ENCODE measurements at places on chromosomes 2 and 18.

DNA sequence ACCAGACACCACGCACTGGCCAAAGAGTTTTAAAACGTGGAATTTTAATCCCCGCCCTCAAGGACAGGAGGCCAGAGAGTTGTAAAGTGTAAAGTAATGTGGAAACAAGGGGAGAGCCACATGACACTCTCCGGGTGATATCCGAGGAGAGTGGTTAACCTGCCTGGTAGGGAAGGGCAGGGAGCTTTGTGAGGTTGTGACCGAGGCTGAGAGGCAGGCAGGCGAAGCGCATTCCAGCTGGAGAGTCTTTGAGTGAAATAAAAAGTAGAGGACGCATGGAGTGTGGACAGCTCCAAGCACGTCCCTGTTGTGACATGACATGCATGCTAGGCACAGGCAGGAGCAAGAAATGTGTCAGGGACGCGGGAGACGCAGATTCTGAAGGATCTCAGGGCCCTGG is 539.5 kb downstream of the RNF144A start:
- no peak for DNase-seq

GRCh38 chr18:617970-618504 is 21.2 kb downstream of the CLUL1 start:
- no peak for DNase-seq

- no peak for DNase-seq
These were observed 43.1 kb upstream of the TEX51 start for GRCh38 chr2:126855606-126856005.

- DNase-seq = no peak
These were observed 202.8 kb upstream of the RND3 start for GRCh38 chr2:150690261-150690660.

- DNase-seq = no peak
These were observed 36.3 kb downstream of the RTN4 start for GRCh38 chr2:55013936-55014335.

- no peak for DNase-seq
These were observed 697 bp downstream of the ITGA4 start for GRCh38 chr2:181457741-181458425.

DNA sequence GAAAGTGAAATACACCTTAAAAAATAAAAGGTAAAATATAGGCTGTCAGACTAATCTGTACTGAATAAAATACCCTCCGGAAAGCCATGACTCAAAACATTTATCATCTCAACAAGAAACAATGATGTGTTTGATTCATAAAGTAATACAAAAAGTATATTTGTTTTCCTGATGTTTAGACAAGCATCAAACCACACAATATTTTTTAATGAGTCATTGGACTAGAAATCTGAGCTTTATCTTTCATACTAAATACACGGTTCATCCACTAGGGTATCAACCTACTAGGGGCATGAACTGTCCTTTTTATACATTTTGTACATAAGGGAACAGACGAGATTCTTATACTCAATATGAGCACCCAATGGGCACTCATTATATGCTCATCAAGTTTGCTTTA is 31.3 kb downstream of the CD226 start:
- DNase-seq = no peak
